CD14-positive monocyte (primary cell): ENCODE measurements at places on chromosomes 11 and 22.

DNA sequence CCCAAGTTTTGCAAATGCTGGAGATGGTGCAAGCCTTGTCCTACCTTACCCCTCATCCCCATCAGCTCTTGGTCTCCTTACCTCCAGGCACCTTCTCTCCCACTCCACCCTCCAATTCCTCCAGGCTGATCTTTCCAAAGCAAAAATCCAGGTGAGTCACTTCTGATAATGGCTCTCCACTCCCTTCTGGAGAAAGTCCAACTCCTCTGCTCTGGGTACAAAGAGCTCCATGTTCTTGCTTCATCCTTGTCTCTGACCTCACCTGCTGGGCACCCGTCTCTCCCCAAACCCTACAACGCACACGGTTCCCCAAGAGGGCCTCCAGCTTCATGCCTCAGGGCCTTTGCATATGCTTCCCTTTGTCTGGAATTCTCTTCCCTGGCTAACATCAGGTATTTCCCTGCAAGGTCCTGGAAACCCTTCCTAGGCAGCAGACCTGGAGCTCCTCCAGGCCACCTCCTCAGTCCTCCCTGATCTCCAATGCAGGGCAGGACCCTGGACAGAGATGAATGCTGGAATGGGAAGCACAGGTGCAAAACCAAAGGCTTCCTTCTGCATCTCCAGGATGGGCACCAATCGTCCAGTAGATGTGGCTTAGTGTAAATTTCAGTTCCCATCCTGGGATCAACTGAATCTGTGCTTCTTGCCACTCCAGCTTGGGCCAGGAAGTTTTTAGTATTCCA is 22.7 kb downstream of the IFT27 start:
- no peak for DNase-seq

- peak; percentile 79 for DNase-seq
Observed at GRCh38 chr22:24205438-24206195, 24.3 kb downstream of the SUSD2 start.

GRCh38 chr11:113690619-113691569 is 15.2 kb downstream of the TMPRSS5 start:
- no peak for DNase-seq

GRCh38 chr11:117875382-117876058 is 938 bp downstream of the FXYD6 start:
- peak; percentile 38 for DNase-seq

- no peak for DNase-seq
Observed at GRCh38 chr11:121630041-121630440, 177.3 kb upstream of the SORL1-AS1 start.

DNA sequence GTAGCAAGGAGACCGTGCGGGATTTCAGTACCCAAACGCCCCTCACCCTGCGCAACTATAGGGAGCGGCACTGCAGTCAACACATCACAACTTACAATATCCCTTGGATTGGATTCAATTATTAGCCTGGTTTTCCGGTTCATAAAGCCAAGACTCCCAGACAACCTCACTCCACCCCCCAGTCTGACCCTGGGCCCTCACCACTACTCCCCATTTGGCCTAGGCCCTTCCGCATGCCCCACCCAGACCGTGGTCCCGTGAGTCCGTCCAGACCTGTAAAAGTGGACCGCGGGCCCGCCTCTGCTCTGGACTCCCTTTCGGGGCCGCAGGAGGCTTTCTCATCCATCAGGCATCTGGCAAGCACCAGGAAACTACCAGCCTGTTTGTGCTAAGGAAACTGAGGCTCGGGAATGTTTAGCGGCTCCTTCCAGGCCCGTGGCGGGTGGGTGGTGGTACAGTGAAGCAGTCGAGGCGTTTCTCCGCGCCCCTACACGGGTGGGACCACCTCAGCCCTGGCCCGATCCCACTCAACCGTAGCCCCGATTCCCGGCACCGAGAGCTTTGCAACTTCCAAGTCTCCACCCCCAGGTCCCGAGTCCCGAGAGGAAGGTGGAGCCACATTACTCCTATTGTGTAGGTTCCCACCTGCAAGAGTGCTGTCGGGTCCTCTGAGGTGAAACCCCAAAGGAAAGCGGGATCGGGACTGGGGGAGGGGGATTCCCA is 679 bp upstream of the DPP3 start:
- peak; percentile 2 for DNase-seq

GRCh38 chr11:44978961-44979331 is 28.3 kb upstream of the TP53I11 start:
- DNase-seq = no peak

- DNase-seq = peak; percentile 42
Observed at GRCh38 chr22:22558972-22559603, at the start of gene PRAME. TSS of gene PRAME (minus strand) at chr22:22559265. CDS start at chr22:22556832, 2,433 bp downstream.

GRCh38 chr22:29342577-29343312 is 27.2 kb upstream of the RASL10A start:
- DNase-seq = no peak

- peak; percentile 78 for DNase-seq
Observed at GRCh38 chr11:12174477-12175143, 64.2 kb downstream of the MICAL2 start.

DNA sequence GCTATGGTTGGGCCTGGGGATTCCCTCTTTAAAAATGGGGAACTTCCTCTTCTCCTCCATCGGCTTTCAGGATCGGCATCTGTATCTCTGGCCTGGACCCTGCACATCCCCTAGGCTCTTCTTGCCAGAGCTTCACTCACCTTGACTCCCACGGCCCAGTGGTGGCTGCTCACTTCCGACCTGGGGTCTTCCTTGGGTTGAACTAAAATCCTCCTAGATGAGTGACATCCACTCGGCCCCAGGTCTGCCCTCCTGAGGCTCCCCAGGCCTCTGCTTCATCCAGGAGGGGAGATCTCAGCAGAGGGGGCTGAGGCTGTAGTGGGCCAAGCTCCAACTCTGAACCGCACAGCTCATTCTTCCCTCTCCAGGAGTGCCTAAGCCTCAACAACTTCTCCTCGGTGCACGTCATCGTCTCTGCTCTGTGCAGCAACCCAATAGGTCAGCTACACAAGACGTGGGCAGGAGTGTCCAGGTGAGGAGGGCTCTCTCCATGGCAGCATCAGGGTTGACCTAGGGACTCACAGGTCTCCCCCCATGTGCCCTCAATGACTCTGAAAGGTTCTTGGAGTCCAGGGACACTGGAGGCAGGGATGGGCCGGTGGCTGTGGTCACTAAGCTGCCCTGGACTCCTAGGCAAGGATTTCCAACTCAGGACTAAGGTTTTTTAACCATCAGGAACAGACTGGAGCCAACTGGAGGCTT is 3.3 kb downstream of the RGL4 start:
- DNase-seq = no peak

- DNase-seq = no peak
Observed at GRCh38 chr22:46362203-46362933, 26.9 kb downstream of the TRMU start.

GRCh38 chr11:72584293-72584938 is 89.8 kb downstream of the PDE2A start:
- DNase-seq = peak; percentile 95

DNA sequence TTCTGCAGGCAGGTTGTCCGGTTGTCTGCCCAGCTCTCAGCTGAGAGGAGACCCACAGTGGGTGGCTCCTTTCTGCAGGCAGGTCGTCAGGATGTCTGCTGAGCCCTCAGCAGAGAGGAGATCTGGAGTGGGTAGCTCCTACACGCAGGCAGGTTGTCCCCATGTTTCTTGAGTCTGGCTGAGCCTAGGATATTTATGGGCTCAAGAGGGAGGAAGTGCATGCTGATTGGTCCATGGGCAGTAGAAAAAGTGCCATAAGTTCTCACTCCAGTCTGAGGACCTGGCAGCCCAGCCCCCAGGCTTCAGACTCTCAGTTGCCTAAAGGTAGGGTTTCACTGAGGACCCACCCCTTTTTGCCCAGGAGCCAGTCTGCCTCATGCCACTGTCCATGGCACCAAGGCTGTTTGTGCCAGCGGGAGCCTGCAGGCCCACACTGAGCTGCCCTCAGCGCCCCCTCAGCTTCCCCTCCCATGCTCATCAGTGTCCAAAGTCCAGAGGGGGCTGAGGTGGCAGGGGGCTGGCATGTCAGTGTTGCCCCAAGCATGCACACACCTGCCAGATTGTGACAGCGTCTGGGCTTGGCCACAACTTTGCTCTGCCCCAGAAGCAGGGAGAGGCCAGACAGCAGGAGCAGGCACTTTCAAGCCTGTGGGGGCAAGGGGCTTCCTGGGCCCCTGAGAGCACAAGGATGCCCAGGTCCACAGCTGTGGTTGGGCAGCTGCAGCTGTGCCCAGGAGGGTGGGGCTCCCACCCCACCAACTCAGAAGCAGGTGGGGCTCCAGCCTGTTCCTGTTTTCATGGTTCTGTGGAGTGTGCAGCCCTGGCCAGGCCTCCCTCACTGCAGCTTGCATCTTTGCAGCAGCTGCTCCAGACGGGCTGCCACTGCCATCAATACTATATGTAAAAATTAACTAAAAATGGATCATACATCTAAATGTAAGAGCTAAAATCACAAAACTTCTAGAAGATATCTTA is 3.8 kb upstream of the RNF141 start:
- DNase-seq = peak; percentile 13

DNA sequence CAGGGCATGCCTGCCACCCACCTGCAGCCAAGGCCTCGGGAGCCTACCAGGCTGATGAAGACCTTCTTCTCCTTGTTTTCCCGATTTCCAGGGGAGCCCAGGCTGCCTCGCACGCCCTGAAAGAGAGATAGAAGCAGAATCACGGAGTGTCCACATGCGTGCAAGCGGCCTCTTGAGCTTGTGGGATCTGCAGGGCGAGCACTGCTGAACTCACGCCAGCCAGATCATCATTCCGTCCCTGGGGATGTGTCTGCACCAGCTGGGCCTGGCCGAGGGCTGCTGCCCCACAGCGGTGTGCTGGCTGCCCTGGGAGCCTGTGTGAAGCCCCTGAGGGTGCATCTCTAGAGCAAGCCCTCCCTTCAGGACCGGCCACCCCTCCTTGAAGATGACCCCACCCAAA is 17.9 kb downstream of the USH1C start:
- no peak for DNase-seq

DNA sequence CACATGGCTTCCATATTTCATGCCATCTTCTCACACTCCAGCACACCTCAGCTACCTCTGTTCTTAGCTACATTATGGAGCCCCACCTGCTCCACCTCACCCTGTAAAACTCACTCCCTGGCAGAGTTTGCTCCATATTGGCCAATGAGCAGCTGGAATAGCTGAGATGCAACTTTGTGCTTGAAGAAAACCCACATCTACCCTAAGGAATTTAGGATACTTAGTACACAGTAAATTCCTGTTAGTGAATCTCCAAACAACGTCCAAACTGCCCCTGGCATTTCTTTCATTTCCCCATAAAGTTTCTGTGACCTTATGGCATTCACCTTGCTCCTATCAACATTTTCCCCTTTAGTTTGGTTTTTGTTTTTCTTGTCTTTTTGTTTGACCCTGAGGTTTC is 2.2 kb upstream of the VWCE start:
- DNase-seq = no peak

- no peak for DNase-seq
Observed at GRCh38 chr11:72066855-72067254, 13.5 kb downstream of the NUMA1 start.

- no peak for DNase-seq
Observed at GRCh38 chr11:86720546-86720945, 48.1 kb upstream of the ME3 start.

GRCh38 chr11:113198972-113199661 is 115.3 kb upstream of the TTC12 start:
- DNase-seq = no peak

DNA sequence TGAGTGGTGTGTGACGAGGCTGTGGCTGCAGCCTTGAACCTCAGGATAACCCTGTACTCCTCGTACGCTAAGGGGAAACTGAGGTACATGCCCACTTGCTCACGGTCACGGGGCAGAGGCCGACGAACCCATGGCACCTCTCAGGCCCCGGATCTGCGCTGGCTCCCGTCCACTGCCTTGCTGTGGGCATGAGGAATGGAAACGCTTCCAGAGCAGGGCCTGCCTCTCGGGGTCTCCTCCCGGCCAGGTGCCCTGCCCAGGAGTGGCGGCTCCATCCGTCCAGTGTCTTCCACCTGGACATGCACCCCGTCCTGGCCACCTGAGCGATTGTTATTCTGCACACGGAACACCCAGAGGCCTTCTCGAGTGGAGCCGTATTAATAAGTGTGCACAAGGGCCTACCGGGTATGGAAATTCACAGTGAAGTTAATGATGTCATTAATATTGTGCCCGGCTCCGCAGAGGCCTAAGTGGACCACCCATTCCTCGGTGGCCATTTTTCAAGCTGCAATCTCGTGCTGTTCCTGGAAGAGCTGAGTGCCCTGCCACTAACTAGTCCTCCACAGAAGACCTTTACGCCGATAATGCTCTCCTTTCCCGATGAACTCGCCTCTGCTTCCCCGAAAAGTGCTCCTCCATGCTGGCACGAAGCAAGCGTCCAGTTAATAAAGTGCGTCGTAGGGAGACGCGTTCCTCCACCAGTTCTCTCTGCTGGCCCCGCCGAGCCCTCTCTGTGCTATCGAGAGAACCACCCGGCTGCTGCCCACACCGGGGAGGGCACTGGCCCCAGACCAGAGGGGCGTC is 927.9 kb downstream of the BRD1 start:
- DNase-seq = no peak

GRCh38 chr11:17129003-17129402 is 51.5 kb upstream of the RPS13 start:
- DNase-seq = no peak

- DNase-seq = no peak
Observed at GRCh38 chr11:14546672-14547071, 26.5 kb upstream of the PSMA1 start.

GRCh38 chr11:100785148-100785983 is 98.3 kb downstream of the ARHGAP42 start:
- DNase-seq = no peak

DNA sequence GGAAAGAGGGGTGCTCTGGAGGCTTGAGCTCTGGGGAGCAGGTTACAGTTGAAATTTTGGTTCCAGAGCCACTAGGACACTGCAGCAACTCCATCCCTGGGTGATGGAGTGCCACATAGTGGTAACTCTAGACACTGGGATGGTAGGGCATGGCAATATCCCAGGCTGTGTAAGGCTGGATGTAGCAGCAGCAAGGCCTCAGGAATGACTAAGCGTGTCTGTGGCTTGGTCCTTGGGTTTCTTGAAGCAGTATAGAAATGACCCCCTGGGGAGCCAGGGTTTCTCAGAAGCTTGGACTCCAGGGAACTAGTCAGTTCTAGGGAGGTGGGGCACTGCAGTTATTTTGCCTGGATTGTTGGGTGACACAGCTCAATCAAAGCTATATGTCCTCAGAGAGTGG is 8.1 kb downstream of the MS4A4A start:
- DNase-seq = no peak

- no peak for DNase-seq
Observed at GRCh38 chr11:61985869-61986268, 18.4 kb upstream of the FTH1 start.
